ENCODE measurements at places on chromosomes 5 and 9. TPM values are rescaled to one million over a fixed set of nuclear protein-coding genes. Genes with fewer than 3 reads are reported as not detected.

DNA sequence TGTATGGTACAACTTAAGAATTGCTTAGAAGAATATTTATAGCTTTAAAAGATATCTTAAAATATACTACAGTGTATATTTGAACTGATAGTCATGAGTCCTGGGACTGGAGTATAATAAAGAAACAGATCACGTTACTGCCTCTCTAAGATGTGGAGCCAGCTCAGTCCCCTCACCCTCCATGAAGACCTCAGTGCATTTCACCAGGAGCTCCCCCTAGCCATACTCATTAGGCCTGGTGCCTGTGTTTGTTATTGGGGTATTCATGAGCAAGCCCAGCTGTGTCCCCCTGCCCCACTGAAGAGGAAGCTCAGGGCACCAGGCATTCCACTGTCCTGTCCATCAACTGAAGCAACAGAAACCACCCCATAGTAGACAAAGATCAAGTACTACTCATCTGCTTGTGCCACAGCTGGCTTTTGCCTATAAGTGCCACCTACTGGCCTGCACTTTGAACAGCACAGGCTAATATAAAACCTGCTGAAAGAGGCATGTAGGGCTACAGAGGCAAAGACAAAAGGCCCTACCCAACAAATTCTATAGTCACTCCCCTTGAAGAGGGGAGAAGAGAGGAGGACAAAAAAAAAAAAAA is 850.2 kb upstream of the NUDT12 start:
- DNase-seq, result no peak

GPRIN1 gene
- polyA plus RNA-seq, result 0.37 TPM

GRCh38 chr9:129713402-129713679 is 39.5 kb downstream of the PTGES start:
- no peak for DNase-seq

- no peak for DNase-seq
These were observed 353 bp upstream of the PAX5 start for GRCh38 chr9:37034305-37034937.

CCDC192 gene
- not detected for polyA plus RNA-seq

GRCh38 chr9:135990468-135991429 is 29.6 kb upstream of the UBAC1 start:
- DNase-seq, result peak; percentile 63

GRCh38 chr5:133140311-133140710 is 88.5 kb downstream of the HSPA4 start:
- DNase-seq, result no peak

DNA sequence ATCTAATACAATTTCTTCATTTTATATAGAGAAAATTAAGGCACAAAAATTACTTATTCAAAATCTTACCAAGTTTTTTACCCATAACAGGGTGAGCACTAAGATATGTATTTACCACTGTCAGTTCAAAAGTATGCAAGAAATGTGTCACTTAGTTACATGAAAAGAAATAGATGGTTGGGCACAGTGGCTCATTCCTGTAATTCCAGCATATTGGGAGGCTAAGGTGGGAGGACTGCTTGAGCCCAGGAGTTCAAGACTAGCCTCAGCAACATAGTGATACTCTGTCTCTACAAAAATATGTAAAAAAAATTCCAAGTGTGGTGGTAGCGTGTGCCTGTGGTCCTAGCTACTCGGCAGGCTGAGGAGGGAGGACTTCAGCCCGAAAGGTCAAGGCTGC is 19.4 kb downstream of the YIPF5 start:
- DNase-seq, result no peak

KCTD16 gene
- polyA plus RNA-seq, result 0.03 TPM

DNA sequence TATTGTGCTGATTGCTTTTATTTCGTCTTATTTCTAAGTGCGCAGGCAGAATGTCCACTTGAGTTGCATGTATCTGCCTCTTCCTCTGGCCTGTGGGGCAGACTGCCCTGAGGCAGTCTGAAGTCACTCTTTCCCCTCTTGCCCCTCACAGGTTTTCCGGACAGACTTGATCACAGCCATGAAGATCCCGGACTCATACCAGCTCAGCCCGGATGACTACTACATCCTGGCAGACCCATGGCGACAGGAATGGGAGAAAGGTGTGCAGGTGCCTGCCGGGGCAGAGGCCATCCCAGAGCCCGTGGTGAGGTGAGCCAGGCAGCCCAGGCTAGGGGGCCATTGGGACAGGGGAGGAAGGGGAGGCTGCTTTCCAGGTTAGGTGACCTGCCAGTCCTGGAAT is 26.4 kb downstream of the JADE2 start:
- no peak for DNase-seq

GRCh38 chr9:93038918-93039317 is 19.6 kb upstream of the SUSD3 start:
- DNase-seq, result no peak

DNA sequence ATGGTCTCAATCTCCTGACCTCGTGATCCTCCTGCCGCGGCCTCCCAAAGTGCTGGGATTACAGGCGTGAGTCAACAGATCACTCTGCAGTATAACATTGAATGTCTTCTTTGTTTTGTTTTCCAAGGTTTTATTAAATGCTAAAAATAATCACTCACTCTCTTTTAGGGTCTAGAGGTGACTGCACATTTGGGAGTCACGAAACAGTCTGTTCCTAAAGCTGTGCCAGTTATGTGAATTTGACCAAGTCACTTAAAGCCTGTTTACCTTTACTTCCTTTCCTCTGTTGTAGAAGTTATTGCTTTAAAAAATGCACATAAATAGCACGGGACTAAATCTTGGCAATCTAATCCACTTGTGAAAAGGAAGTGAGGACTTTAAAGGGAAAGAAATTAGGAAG is 304.9 kb upstream of the PTGER4 start:
- no peak for DNase-seq

GRCh38 chr9:36006549-36007315 is 30.0 kb upstream of the RECK start:
- DNase-seq, result no peak

GRCh38 chr5:141742866-141743851 is 61.1 kb upstream of the ARAP3 start:
- no peak for DNase-seq

GRCh38 chr5:74382987-74383593 is 257.4 kb downstream of the ENC1 start:
- DNase-seq, result no peak

- no peak for DNase-seq
These were observed 3.2 kb downstream of the RBM18 start for GRCh38 chr9:122261469-122261881.

GRCh38 chr9:35484406-35484805 is 5.5 kb upstream of the RUSC2 start:
- no peak for DNase-seq

- DNase-seq, result peak; percentile 80
These were observed 9.6 kb upstream of the TRAF1 start for GRCh38 chr9:120936011-120936763.

CKS2 gene
- 35.4 TPM for polyA plus RNA-seq

- no peak for DNase-seq
These were observed 4.3 kb downstream of the ARRDC3 start for GRCh38 chr5:91378752-91379211.

GRCh38 chr5:15680455-15680854 is 180.5 kb downstream of the FBXL7 start:
- DNase-seq, result no peak

GRCh38 chr9:94600258-94600657 is 6.6 kb upstream of the FBP2 start:
- no peak for DNase-seq

- no peak for DNase-seq
These were observed 326.8 kb downstream of the BNC2 start for GRCh38 chr9:16543686-16544085.

DNAJC25 gene
- polyA plus RNA-seq, result 1.9 TPM

DNA sequence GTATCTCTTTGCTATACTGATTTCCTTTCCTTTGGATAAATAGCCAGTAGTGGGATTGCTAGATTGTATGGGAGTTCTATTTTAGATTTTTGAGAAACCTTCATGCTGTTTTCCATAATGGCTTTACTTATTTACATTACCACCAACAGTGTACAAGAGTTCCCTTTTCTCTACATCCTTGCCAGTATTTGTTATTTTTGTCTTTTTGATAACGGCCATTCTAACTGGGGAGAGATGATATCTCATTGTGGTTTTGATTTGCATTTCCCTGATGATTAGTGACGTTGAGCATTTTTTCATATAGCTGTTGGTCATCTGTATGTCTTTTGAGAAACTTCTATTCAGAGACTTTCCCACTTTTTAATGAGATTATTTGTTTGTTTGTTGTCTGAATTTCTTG is 25.8 kb downstream of the NADK2 start:
- no peak for DNase-seq

MSX2 gene
- not detected for polyA plus RNA-seq
